Stimulated activated CD4-positive, alpha-beta T cell treated with anti-CD3 and anti-CD28 coated beads, Interleukin-1b, Interleukin-23, amount 100 ng/mL, for 1 hour (primary cell): ENCODE measurements at places on chromosomes 7 and 10.

GRCh38 chr10:35780970-35781642 lies 139.0 kb upstream of the FZD8 start:
- DNase-seq = no peak

GRCh38 chr7:113119429-113119828 lies 1.1 kb upstream of the SMIM30 start:
- no peak for DNase-seq

GRCh38 chr7:19728716-19729115 lies 19.9 kb upstream of the POLR1F start:
- no peak for DNase-seq

GRCh38 chr7:150986099-150986512 lies 4.7 kb upstream of the NOS3 start:
- DNase-seq = peak; percentile 42

- DNase-seq = no peak
Observed at GRCh38 chr10:125979976-125980375, 83.6 kb downstream of the FANK1 start.
